Stimulated activated effector memory CD8-positive, alpha-beta T cell treated with anti-CD3 and anti-CD28 coated beads, Interleukin-12 subunit alpha, Interleukin-12 subunit beta, amount 100 ng/mL, for 72 hours (primary cell): ENCODE measurements at places on chromosomes 13 and 19.

DNA sequence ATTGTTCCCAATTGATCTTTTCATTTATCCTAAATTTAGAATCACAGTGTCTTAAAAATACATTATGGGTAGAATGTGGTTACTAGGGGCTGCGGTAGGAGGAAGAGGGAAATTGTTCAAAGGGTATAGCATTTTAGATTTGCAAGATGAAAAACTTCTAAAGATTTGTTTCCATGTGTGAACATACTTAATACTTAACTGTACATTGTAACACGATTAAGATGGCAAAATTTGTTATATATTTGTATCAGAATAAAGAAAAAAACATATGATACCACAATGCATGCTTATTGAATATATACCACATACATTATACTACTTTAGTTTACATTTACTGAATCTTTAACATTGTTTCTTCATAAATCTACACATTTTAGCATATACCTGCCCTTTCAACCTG, 677.3 kb upstream of the PCDH20 start:
- DNase-seq = no peak

- DNase-seq = no peak
These were observed 310.6 kb downstream of the DCT start for GRCh38 chr13:94168783-94169453.

DNA sequence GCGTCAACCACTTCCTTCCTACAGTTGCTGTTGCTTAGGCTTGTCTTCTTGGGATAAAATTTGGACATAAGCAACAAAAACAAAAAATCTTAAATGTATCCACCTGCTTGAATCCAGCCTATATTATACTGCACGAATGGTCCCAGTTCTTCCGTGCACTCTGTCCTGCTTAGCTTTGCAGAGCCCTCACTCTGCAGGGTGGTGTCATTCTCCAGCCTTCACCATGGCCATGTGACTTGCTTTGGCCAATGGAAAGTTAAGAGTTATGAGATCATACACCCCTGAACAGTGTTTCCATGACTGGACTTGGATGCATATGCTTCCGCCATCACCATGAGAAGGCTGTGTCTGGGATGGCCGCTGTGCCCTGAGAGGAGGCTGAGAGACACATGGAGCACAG, 27.4 kb upstream of the SACS start:
- no peak for DNase-seq

DNA sequence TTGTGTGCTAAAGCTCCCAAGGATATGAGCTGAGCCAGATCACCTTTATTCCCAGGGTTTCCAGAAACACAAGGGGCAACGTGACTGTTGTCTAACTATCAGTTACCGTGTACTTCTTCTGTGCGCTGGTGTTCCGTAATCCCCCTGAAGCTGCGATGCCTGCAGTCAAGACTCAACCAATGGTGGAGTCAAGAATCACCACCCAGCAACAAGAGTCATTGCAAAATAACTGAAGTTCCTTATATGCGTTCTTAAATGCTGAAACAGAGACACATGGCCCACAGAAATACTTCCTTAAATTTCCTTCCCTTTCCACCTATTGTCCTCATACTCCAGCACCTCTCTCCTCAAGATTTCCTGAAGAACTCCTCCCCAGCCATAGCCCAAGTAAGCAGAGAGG, 200.2 kb downstream of the KATNAL1 start:
- DNase-seq = no peak

GRCh38 chr13:81207636-81208035, 866.7 kb upstream of the SPRY2 start:
- DNase-seq = no peak

- DNase-seq = no peak
These were observed 522.1 kb downstream of the SUCLA2 start for GRCh38 chr13:47478985-47479384.
